ENCODE measurements at places on chromosomes 12 and 14.

- DNase-seq, result no peak
Observed at GRCh38 chr14:64644629-64645028, 59.6 kb upstream of the PLEKHG3 start.

- no peak for DNase-seq
Observed at GRCh38 chr12:56753566-56753965, 1.4 kb upstream of the PRIM1 start.

GRCh38 chr12:2058837-2059236 is 6.0 kb downstream of the CACNA1C start:
- DNase-seq, result no peak

DNA sequence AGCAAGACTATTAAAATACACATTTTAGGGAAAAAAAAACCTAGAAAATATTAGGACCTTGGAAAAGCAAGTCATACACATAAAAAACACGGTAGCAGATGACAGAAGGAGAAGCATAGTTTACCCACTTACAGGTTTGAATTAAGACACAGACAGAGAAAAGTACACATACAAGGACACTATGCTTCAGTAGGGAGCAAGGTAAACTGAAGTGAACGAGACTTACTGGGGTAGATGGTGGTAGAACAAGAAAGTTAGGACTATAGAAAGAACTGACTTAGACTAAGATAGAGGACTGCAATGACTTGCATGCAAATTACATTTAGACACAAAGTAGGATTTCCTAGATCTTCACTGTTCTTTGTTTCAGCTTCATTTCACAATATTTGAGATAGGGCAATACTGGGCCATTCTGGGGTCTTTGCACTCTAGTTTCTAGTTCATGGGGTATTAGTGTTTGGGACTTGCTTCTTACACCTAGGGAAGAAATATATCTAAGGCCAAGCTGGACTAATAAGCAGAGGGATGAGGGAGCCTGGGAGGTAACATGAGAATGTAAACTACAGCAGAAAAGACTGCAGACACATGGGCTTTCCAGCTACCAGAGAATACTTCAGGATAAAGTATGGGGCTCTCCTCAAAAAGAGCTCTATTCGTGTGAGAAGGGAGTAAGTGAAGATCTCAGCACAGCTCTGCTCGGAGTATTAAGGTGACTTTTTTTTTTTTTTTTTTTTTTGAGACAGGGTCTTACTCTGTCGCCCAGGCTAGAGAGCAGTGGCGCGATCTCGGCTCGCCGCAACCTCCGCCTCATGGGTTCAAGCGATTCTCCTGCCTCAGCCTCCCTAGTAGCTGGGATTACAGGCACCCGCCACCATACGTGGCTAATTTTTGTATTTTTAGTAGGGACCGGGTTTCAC is 27.7 kb upstream of the STAC3 start:
- no peak for DNase-seq

DNA sequence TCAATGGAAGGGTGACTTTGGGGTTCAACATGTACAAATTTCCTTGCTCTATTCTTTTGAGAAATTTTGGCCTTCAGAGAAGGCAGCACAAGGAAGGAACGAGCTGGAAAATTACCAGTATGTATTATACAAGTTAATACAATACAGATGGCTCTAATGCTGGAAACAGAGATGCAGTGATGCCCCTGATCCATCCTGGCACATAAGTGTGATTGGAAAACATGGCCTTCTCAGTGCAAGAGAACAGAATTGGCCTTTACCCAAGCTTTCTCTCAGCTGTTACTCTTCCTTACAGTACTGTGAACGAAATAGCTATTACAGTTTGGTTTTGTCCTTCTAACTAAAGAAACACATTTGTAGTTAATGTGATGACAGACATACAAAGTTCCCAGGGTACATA is 102.5 kb upstream of the GPHB5 start:
- DNase-seq, result no peak
